ENCODE measurements at places on chromosomes 16 and 17.

DNA sequence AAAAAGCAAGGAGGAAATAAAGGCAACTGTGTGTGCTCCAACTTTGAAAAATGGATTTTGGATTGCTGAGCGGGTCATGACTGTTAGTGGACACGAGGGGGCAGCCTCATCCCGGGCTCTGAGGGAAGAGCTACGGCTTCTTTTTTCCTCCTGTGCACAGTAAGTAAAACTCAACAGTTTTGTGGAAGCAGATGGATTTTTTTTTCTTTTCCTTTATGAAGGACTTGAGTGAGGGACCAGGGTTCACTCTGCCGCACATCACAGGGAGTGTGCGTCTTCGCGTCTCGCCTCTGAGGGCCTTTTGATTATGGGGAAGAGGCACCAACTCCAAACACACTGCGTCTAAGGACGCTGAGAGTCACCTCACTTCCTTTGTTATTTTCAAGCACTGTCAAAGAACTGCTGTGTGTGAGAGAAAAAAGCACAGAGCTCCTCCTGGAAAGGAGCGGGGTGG is 80.3 kb upstream of the GOT2 start:
- peak; percentile 24 for DNase-seq

- no peak for DNase-seq
Measured at GRCh38 chr17:57086069-57086930, 1.3 kb downstream of the AKAP1 start.

- DNase-seq = no peak
Measured at GRCh38 chr17:73182616-73183310, 10.1 kb upstream of the COG1 start.

GRCh38 chr17:332558-333322 is 19.9 kb downstream of the RPH3AL start:
- DNase-seq = no peak

DNA sequence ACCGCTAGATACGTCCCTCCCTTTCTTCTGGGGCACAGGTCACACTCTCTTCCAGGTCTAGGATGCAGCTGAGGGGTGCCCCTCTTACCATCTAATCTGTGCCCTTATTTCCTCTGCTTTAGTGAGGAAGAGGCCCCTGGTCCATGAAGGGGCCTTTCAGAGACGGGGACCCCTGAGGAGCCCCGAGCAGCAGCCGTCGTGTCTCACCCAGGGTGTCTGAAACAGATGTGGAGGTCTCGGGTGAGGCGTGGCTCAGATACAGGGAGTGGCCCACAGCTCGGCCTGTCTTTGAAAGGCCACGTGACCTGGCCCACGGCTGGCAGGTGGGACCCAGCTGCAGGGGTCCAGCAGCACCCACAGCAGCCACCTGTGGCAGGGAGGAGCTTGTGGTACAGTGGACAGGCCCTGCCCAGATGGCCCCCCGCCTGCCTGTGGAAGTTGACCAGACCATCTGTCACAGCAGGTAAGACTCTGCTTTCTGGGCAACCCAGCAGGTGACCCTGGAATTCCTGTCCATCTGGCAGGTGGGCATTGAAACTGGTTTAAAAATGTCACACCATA is 15.6 kb downstream of the SCGB1C2 start:
- no peak for DNase-seq

GRCh38 chr16:10280262-10281170 is 98.3 kb upstream of the GRIN2A start:
- DNase-seq = no peak

GRCh38 chr17:205817-206216 is 24.4 kb upstream of the DOC2B start:
- no peak for DNase-seq

Measured in stimulated activated CD4-positive, alpha-beta T cell treated with anti-CD3 and anti-CD28 coated beads, Interleukin-1b, Interleukin-23, amount 100 ng/mL, for 1 hour (primary cell).